ENCODE measurements at places on chromosomes 2 and 18.
A peak's percentile ranks its signal among the peaks of the same experiment; 100 is the strongest.

DNA sequence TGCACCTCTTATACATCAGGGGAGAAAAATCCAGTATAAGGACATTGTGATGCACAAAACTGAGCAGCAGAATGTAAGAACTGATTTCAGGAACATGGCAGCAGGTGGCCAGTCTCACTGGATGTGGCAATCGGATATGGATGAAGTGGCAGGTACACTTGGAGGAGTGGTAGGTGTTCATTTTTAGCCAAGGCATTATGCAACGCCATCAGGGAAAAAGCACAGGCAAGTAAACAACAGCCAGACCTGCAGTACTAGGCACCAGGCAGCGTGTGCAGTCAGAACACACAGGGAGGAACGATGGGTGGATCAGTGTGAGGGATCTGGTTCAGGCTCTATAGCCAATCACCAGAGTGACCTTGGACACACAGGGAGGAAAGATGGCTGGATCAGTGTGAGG is 77.4 kb upstream of the GCFC2 start:
- H3K27ac ChIP-seq = no peak overlapping the region
- no peaks in the 10 kb centered on the region for H3K36me3 ChIP-seq
- H3K4me3 ChIP-seq = no peak overlapping the region
- no peaks in the 10 kb centered on the region for H3K4me1 ChIP-seq

GRCh38 chr2:203534621-203535077 is 452 bp downstream of the RAPH1 start:
- H3K27me3 ChIP-seq = peaks cover 57% of the 10 kb centered on the region
- no peak overlapping the region for H3K27ac ChIP-seq
- H3K36me3 ChIP-seq = peaks cover 7% of the 10 kb centered on the region
- DNase-seq = peak; percentile 51
- H3K4me1 ChIP-seq = peaks cover 34% of the 10 kb centered on the region

GRCh38 chr18:35610724-35611123 is 29.2 kb downstream of the GALNT1 start:
- peaks cover 34% of the 10 kb centered on the region for H3K4me1 ChIP-seq
- no peak for DNase-seq
- H3K4me3 ChIP-seq = no peak overlapping the region
- no peaks in the 10 kb centered on the region for H3K27me3 ChIP-seq

DNA sequence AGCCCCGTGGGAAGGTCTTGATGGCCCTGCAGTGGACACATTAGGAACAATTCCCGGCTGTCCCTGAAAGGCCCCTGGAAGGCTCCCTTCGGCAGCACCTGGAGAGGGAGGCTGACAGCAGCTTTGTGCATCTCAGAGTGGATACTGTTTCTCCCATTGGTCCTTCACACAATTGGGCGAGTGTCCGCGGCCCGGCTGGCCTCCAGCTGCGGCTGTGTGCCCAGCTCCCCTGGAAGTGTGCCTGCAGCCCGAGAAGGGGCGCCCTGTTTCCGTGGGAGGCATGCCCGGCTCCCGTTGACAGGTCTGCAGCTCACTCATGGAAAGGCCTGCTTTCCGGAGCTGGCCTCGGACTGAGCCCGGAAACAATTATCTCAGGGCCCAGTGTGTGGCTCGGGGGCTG is 103.7 kb downstream of the LPIN1 start:
- H3K36me3 ChIP-seq = peaks cover 6% of the 10 kb centered on the region
- DNase-seq = no peak
- H3K27ac ChIP-seq = no peak overlapping the region
- peaks cover 2% of the 10 kb centered on the region for H3K4me1 ChIP-seq
- H3K4me3 ChIP-seq = no peak overlapping the region

DNA sequence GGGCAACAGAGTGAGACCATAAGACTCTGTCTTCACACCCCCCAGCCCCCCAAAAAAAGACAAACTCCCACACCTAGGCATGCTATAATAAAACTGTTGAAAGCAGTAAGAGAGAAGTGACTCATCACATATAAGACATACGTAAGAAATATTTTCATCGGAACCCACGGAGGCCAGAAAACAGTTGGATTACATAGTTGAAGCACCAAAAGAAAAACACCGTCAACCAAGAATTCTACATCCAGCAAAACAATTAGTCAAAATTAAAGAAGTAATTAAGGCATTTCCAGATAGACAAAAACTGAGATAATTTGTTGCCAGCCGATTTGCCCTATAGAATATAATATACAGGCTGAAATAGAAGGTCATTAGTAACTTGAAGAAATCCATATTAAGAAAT is 128.7 kb downstream of the VAPA start:
- no peak overlapping the region for H3K27ac ChIP-seq
- no peaks in the 10 kb centered on the region for H3K4me1 ChIP-seq
- DNase-seq = no peak
- no peak overlapping the region for H3K4me3 ChIP-seq
